ENCODE measurements at places on chromosomes 3 and 15.
A peak's percentile ranks its signal among the peaks of the same experiment; 100 is the strongest.

DNA sequence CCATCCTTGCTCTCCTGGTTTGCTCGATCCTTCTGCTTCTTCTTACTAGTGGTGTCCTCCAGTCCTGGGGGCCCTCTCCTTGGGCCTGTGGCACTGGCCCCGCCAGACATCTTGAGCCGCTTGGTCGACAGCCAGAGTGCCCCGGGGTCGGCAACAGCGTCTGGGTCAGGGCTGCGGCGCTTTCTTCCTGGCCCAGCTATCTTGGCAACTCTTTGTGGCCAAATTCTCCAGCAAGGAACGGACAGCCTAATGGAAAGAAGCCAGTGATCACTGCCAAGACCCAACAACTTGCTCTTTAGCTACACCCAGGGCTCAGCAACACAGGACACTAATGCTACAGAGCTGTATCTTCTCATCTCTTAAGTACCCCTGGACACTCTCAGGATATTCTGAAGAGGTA is 1.6 kb downstream of the USP19 start:
- no peak for ATAC-seq

DNA sequence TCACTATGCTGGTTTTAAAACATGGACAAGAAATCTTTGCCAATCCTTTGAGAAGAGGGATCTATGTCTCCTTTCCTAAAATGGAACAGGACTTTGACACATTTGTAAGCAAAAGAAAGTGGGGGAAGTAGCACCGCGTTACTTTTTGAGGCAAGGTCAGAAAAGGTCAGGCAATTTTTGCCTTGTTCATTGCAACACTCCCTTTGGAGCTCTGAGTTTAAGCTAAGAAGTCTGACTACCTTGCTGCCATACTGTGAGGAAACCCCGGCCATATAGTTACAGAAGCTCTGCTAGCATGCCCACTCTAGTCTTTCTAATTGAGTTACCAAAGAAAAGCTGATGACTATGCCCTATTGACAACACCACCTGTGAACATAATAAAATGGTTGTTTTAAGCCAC is 1.4 kb downstream of the FAM227B start:
- no peak for ATAC-seq

DNA sequence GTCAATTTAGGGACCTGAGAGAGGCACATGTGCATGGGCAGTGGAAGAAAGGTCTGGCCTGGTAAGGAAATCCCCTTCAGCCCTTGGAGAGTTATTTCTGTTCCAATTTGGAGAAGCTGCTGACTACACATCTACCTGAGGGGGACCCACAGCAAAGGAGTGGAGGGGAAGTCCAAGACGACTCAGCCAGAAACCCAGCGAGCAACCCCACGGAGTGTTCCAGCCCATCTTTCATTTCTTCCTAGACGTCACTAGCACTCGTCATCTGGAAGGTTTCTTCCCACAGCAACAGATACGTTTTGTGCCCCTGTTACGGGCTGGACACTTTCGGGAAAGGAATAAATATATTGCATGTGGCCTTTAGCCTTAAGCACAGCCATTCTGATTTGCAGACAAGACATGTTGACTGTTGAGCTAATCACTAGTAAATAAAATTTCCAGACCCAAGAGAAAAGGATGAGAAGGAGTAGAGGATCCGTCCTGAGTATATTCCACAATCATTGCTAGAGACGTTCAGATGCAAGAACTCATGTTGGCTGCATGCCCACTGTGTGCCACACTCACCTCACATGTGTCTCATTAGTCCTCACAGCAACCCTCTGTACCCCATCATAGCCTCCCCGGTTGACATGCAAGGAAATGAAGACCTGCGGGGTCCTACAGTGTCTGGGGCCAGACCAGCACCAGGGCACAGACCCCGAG is 7.8 kb upstream of the FAM174B start:
- ATAC-seq, result no peak

DNA sequence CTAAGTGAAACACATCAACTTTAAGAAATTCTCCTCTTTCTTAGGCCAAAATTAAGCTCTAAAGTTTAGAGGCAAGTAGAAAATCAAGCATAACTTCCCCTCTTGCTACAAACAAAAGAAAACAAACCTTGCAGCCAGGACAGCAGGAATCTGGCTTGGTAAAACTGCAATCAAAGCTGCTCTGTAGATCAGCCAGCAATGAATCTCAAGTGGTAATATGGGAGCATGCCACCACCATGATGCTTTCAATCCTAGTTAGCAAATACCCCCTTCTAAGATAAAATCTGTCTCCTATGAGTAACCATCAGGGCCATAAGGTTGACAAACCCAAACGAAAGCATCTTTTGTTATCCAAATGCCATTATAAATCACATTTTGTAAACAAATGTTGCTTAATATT is 208.3 kb upstream of the PLSCR5 start:
- ATAC-seq, result no peak

DNA sequence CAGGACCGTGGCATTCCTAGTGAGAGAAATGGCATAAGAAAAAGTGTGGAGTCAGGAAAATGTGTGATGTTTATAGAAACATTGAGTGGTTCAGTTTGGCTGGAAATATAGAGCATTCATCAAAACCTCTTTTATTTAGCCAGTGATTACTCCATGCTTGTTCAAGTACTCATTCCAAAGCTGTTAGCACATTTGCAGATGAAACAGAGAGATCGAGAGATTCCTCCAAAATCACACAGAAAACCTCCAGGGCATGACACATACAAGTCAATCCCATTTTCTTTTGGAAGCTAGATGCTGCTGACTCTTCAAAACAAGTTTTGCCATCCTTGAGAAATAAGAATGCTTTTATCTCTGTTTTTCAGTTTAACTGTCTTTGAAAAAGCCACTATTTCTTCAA is 11.5 kb upstream of the MB21D2 start:
- no peak for ATAC-seq

DNA sequence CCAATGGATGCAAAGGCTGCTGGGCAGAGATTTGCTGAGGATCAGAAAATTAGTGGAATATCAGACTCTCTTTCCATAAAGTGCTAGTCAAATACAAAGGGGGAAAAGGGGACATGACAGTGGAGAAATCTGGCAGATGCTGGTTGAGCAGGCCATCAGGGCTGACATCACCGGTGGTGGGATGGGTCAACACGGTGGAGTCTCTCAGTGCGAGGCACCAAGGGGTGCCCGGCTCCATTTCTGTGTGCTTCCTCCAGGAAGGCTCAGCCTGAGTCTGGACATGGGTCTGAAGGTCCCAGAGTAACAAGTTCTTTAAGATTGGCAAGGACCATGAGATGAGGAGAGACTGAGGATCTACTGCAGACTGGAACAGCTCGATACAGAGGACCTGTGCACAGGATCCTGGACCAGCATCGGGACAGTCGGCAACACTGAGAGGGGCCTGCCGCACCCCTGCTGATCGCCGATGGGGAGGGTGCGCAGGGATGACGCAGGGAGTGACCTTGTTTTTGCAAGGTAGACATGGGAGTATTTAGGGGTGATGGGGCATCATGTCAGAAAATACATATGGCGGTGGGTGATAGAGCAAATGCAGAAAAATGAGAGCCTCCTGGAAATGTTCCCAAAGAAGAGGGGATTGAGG is 92.7 kb downstream of the SEC22A start:
- no peak for ATAC-seq

GRCh38 chr3:132964266-132964665 is 73.9 kb upstream of the TMEM108 start:
- no peak for ATAC-seq

DNA sequence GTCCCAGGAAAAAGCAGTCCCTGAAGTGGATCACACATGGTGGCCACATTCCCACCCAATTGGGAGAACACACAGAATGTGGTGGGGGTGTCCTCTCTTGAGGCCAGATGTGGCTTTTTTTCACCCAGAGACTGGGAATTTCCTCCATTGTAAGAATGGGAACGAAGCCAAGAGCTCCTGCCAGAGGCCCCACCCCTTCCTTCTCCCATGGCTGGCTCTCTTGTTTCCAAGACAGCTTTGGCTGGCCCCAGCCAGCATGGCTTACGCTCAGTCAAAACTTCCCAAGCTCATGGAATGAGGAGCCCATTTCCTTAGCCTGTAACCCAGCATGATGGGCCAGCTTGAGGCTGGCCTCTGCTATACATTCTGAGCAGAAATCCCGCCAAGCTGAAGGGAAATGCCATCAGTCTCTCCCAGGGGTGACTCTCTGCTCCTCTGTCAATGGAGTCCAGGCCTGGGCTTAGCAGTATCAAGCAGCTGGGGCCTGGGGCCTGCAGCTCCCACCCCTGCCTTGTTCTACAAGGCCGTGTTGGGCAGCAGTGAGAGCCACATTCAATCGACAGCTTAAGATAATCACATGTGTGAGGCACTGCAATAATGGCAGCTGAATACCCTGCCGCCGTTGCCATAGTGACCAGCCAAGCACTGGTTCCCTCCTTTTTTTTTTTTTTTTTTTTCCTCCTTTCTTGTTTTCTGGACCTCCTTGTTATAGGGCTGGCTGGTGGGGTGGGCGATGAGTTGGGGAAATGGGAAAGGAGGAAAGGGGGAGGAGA is 142.4 kb downstream of the EPHB1 start:
- ATAC-seq, result peak; percentile 96

GRCh38 chr15:49495993-49496753 is 73.1 kb downstream of the FGF7 start:
- ATAC-seq, result peak; percentile 47

GRCh38 chr15:40336744-40337122 is 4.0 kb downstream of the CCDC9B start:
- ATAC-seq, result no peak

- ATAC-seq, result no peak
These were observed 2.5 kb downstream of the MAP3K13 start for GRCh38 chr3:185365291-185366073.

DNA sequence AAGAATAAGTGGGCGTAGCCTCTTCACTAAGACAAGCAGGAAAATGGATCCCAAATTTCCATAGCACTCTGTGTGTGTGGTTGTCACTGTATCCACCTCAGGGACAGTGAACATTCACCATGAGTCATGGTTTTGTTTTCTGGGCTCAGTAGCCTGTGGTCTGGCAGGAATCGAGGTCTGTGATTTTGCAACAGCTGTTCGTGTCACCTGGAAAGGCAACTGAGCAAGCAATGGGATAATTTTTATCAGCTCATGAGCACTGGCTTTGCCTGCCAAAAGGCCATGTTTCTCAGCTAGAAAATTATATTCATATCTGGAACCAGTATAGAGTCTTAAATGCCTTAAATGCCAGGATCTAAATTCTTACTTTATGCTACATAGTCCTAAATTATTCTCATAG is 60.9 kb downstream of the STRIT1 start:
- no peak for ATAC-seq

DNA sequence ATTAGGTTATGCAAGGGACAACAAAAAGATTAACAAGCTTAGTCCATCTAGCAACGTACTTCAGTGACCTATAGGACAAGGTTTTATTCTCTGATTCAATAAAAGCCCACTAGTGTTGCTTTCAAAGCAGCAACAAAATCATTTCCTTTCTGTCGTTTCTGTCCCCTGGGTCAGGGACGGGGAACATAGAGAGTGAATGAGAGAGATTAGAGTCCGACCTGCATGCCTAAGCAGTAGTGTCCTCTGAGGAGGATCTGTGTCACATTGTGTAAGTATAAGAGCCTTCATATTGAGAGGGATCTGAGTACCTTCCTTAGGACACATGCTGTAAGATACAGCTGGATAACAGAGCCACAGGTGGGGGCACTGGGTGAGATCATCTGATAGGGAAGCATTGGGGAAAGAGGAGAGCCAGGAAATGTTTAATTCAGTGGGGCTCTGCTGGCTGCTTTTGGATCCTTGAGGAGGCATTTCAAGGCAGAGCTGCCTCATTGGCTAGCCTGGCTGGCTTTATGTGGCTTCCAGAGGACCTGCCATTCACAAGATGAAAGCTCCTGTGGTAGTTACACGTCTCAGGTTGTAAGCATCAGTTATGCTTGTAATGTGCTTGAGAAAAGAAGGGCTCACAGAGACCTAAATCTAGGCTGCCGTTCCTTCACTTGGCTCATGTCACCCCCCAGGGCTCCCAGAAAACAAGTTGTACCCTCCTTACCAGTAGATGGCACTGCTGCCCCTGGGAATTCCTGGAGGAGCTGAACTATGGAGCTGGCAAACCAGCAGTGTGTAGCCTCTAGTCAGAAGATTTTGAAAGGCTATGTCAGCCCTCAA is 2.7 kb downstream of the TMEM108 start:
- peak; percentile 71 for ATAC-seq

- ATAC-seq, result no peak
These were observed 327.6 kb downstream of the GRM7 start for GRCh38 chr3:7188551-7188950.

DNA sequence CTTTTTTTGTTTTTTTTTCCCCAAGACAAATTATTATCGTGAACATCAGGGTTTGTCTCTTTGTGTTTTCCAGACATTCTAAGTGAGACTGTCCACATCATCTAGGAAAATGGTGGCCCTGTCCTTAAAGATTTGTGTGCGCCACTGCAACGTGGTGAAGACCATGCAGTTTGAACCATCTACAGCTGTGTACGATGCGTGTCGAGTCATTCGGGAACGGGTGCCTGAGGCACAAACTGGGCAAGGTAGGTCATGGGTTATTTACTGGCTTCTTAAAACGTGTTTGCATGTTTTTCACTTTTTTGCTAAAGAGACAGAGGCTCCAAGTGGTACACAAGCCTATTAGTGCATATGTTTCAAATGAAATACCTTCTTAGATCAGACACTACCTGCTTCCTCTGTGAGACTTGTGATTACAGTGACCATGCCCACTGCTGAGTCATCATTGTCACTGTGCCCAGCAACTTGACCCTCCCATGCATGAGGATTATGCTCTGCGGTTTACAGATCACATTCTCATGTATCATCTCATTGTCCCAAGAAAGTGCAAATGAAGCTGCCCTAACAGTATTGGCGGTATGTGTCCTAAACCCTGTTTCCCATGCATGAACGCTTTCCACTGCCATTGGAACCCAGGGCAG is 395.2 kb upstream of the TPM1 start:
- ATAC-seq, result peak; percentile 65

- ATAC-seq, result no peak
These were observed 361 bp downstream of the SEMA3F start for GRCh38 chr3:50155491-50155878.

DNA sequence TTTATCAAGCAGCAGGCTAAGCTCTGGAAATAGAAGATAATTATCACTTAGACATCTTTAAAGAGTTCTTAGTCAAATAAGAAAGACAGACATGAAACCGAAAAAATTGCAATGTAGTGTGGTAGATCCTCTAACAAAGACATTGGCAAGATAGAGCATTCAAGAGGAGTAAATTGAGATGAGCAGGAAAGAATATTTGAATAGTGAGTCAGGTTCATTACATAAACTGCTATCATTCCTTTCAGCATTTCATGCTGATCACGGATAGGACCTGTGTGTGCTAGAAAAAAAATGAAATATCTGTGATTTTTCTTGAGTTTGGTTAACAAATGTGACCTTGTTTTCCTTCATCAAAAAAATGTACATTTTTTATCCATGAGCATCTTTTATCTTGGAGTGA is 460.9 kb downstream of the OTOL1 start:
- ATAC-seq, result no peak
